H9 (cell line): ENCODE measurements at places on chromosomes 3 and 15. TPM values are rescaled to one million over a fixed set of nuclear protein-coding genes. Genes with fewer than 3 reads are reported as not detected.

The PLXNB1 gene
- total RNA-seq: 175 and 184 TPM in 2 replicates

The ADAM10 gene
- total RNA-seq: 150 and 159 TPM in 2 replicates

The TGM5 gene
- not detected in 2 replicates for total RNA-seq

The P2RY12 gene
- not detected in 2 replicates for total RNA-seq

DNA sequence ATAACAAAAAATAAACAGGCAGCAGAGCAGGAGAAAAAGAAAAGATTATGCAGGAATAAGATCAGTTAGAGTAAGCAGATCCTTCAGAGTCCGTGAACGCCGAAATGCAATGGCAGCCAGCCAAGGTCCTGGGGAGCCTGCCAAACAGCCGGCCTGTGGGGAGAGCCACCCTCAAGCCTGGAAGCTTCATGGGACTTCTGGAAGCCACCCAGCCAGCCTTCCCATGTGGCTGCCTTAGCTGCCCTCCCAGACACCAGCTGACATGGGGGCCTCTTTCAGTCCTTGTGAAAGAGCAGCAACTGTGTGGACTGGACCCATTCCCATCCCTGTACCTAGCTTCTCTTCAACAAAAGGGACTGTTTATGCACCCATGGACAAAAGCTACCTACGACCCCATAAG is 64.9 kb upstream of the RAD18 start:
- no peak for DNase-seq

- DNase-seq: no peak
Measured at GRCh38 chr3:193835414-193835813, 242.4 kb downstream of the OPA1 start.

GRCh38 chr3:188594139-188594538 is 440.2 kb downstream of the LPP start:
- DNase-seq: no peak

GRCh38 chr3:128324911-128325592 is 141.6 kb downstream of the DNAJB8 start:
- DNase-seq: peak; percentile 18

- DNase-seq: no peak
Measured at GRCh38 chr15:75067123-75067830, 43.9 kb downstream of the PPCDC start.

GRCh38 chr3:139689122-139689521 is 11.3 kb upstream of the NMNAT3 start:
- no peak for DNase-seq

GRCh38 chr15:100265641-100266035 is 76.1 kb downstream of the ADAMTS17 start:
- no peak for DNase-seq

- DNase-seq: no peak
Measured at GRCh38 chr15:64842096-64842939, 603 bp downstream of the PLEKHO2 start.
